Muscle of back (tissue), 13 donors: ENCODE measurements at places on chromosomes 3 and 15. TPM values are rescaled to one million over a fixed set of nuclear protein-coding genes. Genes with fewer than 3 reads are reported as not detected.

SMCO1 gene
- polyA plus RNA-seq, result 6.4 TPM

ECE2 gene
- not detected for polyA plus RNA-seq

SLC15A2 gene
- polyA plus RNA-seq, result 42.8 TPM

DNA sequence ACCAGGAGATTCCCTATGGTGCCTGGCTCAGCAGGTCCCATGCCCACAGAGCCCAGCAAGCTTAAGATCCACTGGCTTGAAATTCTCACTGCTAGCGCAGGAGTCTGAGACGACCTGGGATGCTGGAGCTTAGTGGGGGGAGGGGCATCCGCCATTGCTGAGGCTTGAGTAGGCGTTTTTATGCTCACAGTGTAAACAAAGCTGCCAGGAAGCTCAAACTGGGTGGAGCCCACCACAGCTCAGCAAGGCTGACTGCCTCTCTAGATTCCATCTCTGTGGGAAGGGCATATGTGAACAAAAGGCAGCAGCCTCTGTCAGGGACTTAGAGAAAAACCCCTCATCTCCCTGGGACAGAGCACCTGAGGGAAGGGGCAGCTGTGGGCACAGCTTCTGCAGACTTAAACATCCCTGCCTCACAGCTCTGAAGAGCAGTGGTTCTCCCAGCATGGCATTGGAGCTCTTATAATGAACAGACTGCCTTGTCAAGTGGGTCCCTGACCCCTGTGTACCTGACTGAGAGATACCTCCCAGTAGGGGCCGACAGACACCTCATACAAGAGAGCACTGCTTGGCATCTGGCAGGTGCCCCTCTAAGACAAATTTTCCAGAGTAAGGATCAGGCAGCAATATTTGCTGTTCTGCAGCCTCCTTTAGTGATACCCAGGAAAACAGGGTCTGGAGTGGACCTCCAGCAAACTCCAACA is 231.5 kb upstream of the SETMAR start:
- no peak for DNase-seq

GRCh38 chr15:96087180-96087884 is 243.2 kb upstream of the NR2F2 start:
- no peak for DNase-seq

DNA sequence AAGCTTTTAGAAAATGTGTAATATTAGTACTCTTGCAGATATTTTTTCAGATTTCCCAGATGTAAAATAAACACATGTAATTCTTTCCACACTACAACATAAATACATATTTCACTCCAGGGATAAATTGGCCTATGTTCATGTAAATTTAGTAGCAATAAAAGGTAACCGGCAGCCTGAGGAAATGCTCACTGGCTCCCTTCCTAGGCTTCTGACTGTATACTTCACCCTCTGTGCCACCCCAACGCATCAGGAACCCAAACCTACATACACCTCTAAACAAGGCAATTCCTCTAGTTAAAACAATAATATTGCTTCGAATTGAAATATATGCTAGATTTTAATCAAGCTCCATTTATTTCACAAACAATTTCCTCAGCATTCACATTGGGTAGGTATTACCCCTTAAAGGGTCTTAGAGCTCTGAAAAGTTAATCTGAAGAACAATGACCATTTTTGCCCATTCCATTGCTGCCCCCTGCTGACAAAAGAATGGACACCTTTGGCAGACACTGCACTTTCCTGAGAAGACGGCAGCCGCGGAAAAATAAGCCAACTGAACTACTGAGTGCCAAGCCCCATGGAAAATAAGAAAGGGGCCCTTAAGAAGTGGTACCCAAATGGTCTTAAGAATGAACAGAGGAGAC is 212.5 kb downstream of the OSBPL10 start:
- peak; percentile 64 for DNase-seq

GRCh38 chr15:40511093-40511471 is 40.3 kb downstream of the CHST14 start:
- no peak for DNase-seq

DNA sequence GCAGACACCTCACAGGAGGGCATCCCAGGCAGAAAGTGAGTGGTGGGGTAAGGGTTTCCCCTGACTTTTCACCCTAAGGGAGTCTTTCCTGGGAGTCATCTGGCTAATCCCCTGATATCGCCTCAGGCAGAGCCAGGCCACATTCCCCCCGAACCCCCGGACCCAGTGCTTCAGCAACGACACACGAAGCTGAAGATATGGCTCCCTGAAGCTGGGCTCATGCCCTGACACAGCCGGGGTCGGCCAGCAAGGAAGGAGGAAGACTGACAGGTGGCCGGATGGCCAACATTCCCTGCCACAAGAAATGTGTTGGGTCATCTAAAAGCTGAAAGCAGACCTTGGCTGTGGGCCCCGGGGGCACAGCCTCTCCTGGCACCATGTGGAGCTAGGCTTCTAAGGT is 14.4 kb downstream of the CHST13 start:
- DNase-seq, result no peak

DNA sequence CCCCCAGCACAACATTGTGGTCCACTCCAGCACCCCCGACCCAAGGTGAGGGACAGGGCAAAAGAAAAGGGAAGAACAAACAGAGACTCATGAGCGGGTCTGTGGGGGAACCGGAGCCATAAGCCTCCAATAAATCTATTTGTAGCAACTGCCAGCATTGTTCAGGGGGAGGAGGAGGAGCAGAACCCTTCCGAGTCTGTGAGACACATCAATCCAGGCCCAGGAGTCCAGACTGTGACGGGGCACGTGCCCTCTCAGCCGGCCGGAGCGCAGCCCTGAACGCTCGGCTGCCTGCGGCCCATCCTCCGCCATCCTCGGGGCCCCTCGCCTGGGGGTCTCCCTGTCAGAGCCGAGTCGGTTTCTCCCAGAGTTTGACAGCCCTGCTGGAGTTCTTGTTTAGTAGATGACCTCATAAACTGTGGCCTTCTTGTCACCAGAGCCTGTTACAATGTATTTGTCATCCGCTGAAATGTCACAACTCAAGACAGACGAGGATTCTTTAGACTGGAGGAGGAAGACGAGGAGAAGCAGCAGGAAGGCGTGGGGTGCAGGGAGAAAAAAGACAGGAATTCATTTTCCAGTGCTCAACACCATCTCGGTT is 47.9 kb downstream of the TLE3 start:
- DNase-seq, result no peak

GRCh38 chr3:178002113-178002512 is 534.1 kb upstream of the KCNMB2 start:
- no peak for DNase-seq

DNA sequence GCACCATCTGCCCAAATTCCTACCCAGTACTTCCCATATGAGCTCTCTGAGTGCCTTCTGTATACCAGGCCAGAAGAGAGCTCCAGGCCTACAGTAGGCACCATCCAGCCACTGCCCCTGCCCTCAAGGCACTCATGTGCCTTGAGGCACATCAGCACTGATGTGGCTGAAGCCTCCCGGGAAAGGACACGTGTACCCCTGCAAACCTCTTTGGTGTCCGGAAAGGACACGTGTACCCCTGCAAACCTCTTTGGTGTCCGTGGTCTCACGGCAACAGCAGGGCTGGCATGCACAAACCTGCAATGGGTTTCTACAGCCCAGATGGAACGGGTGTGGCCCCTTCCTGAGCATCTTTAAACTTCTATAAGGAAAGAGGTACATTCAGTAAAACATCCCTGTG is 209.4 kb upstream of the IGF1R start:
- DNase-seq, result no peak

DNA sequence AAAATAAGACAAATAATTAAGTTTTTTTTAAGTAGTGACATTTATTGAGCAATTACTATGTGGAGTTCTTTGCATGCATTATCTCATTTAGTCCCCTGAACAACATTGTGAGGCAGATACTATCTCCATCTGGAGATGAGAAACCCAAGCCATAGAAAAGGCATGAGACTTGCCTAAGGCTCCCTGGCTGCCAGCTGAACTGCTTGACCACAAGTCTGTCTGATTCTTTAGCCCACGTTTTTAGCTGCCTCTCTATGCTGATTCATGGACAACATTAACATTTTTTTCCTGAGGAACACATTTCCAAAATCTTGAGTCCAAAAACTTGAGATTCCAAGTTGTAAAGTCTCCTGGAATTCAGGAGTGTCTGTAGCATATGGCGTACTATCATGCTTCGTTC is 263.6 kb upstream of the GOLGA6L4 start:
- peak; percentile 10 for DNase-seq

GRCh38 chr3:126522363-126522788 is 1.6 kb upstream of the CHST13 start:
- peak; percentile 77 for DNase-seq

DNA sequence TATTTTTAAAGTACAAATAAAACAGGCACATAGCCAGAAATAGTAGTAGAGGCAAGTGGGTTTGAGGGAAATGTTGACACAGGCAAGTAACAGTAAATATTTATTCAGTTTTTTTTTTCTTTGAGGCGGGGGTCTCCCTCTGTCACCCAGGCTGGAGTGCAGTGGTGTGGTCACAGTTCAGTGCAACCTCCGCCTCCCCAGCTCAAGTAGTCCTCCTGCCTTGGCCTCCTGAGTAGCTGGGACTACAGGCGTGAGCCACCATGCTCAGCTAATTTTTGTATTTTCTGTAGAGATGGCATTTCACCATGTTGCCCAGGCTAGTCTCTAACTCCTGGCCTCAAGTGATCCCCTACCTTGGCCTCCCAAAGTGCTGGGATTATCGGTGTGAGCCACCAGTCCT is 43.5 kb downstream of the PHLDB2 start:
- DNase-seq, result no peak

DNA sequence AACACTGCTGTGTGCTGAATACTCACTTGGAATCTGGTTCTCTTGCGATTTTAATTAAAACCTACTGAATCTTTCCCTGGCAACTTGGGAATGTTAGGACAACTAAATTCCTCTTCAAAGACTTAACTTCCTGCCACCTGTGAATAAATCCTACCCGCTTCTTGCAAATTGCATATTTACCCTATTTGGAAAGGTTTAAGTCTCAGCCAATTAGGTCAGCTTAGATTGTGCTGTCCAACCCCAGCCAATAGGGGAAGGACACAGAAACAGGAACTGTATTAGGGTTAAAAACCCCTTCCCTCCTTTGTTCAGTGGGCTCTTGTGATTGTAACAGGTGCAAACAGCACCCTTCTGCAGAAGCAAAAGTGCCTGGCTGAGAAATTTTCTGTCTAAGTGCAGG is 38.6 kb upstream of the FSTL1 start:
- DNase-seq, result no peak

- DNase-seq, result no peak
Observed at GRCh38 chr3:122947738-122948137, 79.8 kb downstream of the SEMA5B start.

GRCh38 chr3:124336067-124336656 is 344.2 kb upstream of the ROPN1 start:
- DNase-seq, result no peak

DNA sequence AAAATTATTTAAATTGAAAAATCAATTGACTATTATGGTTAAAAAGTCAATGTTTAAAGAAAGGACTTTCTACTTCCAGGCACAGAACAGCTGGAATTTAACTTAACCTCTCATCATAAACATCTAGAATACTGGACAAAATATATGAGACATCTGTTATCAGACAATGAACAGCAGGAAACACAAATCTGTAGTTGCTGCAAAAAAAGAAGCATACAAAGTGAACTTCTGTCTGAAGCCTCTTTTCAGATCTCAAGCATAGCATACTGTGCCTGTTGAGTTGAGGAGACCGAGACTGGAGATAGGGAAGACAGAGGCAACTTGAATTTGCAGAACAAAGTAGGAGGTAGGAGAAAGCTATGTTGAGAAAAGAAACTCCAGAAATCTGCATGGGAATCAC is 140.0 kb upstream of the CBLB start:
- no peak for DNase-seq

GRCh38 chr15:80978685-80979329 is 10.8 kb downstream of the MESD start:
- DNase-seq, result no peak

DNA sequence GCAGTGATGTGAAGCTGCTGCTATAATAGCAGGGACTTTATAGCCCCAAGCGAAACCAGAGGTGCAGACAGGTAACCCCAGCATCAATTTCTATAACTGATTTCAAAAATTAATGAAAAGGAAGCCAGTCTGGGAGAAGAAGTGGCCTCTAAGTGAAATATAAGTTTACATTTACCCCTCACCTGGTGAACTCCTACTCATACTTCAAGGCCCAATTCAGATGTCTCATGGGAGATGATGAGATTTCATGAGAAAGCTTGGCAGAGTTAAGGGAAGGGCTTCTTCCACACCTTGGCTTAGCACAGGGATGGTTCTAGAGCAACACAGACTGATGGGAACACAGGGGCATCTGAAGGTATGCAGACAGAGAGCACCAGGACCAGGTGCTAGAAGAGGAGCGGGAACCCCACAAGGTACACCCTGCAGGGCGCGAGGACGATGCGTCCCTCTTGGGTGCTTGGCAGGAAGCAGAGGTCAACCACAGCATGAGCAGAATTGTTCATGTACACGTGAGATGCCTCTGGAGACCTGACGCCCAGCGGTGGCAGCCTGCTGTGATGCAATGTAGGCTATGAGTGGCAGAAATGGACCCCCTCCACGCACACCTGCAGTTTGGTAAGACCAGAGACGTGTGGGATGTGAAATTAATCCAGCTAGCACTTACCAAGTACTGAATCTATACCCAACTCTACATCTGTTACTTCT is 102.9 kb downstream of the SRGAP3 start:
- DNase-seq, result no peak

- no peak for DNase-seq
Observed at GRCh38 chr15:75145027-75145841, 56.4 kb upstream of the C15orf39 start.

GRCh38 chr3:264394-265156 is 68.0 kb downstream of the CHL1 start:
- DNase-seq, result no peak

DNA sequence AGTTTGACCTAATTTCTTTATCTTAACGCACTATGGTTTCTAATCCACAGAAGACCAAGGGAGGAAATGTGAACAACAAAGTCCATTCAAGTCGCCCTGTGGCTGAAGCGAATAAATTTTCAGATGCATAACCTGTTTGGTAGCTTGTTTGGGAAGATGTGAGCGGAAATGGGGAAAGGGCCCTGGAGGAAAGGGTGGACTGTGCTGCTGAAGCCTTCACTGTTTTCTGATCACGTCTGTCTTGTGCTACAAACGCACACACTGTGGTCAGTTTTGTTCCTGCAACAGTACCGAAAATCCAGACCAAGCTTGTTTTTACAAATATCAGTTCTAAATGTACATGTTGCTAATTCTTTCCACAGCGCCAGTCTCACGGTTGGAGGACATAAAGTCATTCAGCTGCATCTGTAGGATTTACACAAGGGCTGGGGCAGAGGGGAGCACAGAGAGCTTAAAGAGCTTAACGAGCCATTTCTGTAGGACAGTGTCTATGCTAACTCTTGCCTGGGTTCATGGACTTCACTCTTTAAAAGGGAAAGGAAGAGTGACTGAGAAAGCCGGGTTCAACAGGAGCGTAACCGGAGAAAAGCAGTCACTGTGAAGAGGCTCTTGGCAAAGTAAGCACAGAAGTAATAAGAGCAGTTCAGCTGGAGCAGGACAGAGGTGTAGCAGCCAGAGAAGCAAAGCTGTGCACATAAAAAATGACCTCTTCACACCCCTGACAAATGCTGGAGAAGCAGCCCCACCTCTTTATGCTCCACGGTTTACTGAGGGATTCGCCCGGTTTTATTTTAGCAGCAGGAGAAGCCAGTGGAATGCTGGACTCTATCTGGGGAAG is 66.6 kb downstream of the USF3 start:
- DNase-seq, result peak; percentile 79
